ENCODE measurements at places on chromosomes 3 and 15.

DNA sequence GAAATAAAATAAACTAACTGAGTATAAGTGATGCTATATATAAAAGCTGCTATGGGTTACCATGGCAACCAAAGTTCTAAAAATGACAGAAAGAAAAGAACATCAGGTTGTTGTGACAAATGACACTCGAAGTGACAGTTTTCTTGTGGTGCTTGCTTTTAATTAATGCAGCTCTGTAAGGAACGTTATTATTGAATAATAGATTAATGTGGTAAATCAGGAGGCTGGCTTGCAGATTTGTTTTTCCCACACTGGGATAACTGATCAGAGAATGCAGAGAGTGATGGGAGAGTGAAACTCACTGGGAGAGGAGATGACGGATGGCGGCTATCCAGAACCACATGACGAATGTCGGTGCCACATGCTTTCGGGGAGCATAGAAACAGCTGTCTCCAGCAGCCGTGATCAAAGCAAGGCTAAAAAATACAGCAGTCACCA lies 207.0 kb upstream of the ATP10A start:
- no peak for DNase-seq

- DNase-seq = no peak
Measured at GRCh38 chr3:27138005-27138404, 231.2 kb downstream of the NEK10 start.

GRCh38 chr15:76384409-76384808 lies 47.8 kb downstream of the ISL2 start:
- no peak for DNase-seq

GRCh38 chr3:2246873-2247648 lies 148.4 kb downstream of the CNTN4 start:
- DNase-seq = no peak

DNA sequence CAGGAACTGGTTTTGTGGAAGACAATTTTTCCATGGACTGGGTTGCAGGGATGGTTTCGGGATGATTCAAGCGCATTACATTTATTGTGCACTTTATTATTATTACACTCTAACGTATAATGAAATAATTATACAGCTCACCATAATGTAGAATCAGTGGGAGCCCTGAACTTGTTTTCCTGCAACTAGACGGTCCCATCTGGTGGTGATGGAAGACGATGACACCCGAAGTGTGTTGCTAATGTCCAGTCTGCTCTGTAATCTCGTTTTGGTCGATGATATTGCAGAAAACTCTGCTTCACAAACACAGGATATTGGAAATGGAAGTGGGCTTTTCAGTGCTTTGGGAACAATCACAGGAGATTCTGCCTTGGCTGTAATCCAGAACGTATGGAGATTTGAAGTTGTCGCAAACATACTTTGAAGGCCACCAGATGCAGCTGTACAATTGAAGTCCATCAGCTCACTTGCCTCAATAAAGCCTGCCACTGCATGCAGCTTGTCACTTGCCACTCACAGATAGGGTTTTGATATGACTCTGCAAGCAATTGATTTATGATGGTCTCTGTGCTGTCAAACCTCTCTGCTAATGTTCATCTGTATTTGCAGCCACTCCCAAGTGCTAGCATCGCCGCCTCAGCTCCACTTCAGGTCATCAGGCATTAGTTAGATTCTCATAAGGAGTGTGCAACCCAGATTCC lies 141.7 kb downstream of the TJP1 start:
- peak; percentile 5 for DNase-seq

- DNase-seq = no peak
Measured at GRCh38 chr15:73777741-73778140, 24.6 kb upstream of the INSYN1 start.

DNA sequence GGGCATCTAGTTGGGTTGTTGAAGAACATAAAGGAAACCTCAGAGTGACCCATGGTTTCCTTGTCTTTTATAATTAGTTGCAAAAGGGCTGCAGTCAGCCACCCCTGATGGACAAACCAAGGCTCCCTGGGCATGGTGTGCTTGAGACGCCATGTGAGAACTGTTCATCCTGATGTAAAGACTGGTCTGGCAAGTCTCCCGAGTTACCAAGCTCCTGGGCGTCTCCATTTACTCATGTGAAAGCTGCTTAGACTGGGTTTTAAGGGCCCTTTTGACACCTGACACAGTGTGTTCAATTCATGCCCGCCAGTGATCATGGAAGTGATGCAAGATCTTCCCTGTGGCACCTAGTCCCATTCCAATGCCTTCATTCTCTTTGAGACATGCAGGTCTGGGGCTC lies 49.4 kb downstream of the GRK7 start:
- no peak for DNase-seq

DNA sequence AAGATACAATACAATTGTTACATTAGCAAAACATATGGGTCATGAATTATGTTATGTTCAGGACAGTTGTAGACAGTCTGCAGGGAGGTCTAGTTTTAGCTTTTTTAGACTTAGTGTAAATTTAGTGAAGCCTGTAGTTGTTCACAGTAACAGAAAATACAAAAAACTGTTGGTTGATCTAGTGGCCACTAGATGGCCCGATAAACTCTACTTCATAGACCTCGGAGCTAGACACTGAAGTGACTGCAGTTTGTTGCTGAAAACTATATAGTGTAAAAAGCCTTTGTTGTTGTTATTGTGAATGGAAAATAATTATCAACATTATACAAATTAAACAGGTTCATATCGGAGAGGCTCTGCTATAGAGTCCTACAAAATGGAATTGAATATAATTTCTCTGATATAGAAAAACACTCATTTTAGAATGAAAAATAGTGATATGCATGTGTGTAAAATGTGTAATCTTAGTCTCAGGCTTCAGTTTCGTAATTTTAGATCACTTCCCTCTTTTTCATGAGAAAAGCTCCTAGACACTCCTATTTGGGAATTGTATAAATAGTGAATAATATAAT lies 18.3 kb downstream of the MAGEL2 start:
- DNase-seq = no peak

DNA sequence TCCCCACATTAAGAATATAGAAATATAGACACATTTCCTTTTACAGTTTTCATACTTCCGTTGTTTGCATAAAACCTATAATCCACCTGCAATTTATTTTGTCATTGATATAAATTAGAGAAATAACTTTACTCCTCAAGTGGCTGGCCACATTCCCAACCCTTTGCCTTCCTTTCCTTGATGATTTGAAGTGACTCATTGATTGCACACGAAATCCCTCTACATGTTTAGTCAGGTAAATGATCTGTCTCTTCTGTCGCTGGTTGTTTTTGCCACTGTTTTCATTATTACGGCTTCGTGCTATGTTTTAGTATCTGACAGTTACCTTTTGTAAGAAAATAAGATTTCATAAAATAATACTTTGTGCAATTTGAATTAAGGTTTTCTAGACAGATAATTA lies 272.2 kb upstream of the NR2E3 start:
- no peak for DNase-seq
